CD8-positive, alpha-beta memory T cell (primary cell): ENCODE measurements at places on chromosomes 4 and X.

DNA sequence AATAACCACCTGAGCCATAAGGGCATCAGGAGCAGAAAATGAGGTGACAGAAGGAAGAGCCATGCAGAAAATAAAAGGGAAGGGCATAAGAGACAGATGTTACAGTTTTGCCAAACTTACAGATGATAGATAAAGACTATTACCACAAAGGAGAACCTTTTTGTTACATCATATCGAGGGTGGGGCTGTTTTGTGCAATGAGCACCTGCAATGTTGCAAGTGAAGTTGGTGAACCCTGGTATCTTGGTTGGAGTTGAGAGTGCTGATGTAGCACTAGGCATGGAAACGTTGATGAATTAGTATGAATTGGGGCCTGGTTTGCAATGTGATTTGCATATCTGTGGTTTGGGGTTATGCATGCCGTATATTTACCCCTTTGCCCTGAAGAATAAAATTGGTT, 119.8 kb upstream of the TEX13D start:
- DNase-seq = peak; percentile 26
- H3K36me3 ChIP-seq = no peaks in the 10 kb centered on the region
- H3K4me3 ChIP-seq = no peak overlapping the region

- DNase-seq = no peak
- H3K27me3 ChIP-seq = no peaks in the 10 kb centered on the region
- H3K4me1 ChIP-seq = no peaks in the 10 kb centered on the region
- H3K36me3 ChIP-seq = no peaks in the 10 kb centered on the region
- H3K4me3 ChIP-seq = no peak overlapping the region
- H3K27ac ChIP-seq = no peak overlapping the region
Observed at GRCh38 chrX:19388741-19389140, 45.0 kb downstream of the PDHA1 start.

GRCh38 chrX:153244767-153245166, 65.7 kb downstream of the MAGEA1 start:
- H3K4me1 ChIP-seq = no peaks in the 10 kb centered on the region
- H3K36me3 ChIP-seq = no peaks in the 10 kb centered on the region
- DNase-seq = no peak
- no peaks in the 10 kb centered on the region for H3K27me3 ChIP-seq
- H3K4me3 ChIP-seq = no peak overlapping the region

DNA sequence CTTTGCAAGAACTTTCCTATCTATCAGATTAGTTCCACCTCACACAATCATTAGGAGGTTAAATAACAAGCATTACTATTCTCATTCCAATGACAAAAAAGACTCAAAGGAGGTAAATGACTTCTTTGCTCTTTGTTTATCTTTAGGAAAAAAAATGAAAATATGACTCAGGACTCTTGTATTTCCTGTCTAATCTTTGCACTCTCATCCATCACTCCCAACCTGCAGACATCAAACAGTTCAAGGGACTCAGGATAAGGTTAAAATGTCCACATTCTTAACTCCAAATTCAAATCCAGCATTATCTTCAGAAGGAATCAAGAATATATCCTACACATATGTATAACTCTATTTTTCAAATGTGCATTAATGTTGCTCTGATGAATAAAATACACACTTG, 139.6 kb downstream of the UNC5C start:
- H3K27ac ChIP-seq = no peak overlapping the region
- H3K27me3 ChIP-seq = no peaks in the 10 kb centered on the region
- no peak for DNase-seq
- H3K4me1 ChIP-seq = no peaks in the 10 kb centered on the region
- H3K4me3 ChIP-seq = no peak overlapping the region

- H3K4me3 ChIP-seq = no peak overlapping the region
- H3K27ac ChIP-seq = no peak overlapping the region
- no peaks in the 10 kb centered on the region for H3K27me3 ChIP-seq
- DNase-seq = no peak
Observed at GRCh38 chrX:55783723-55784122, 66.2 kb downstream of the RRAGB start.

DNA sequence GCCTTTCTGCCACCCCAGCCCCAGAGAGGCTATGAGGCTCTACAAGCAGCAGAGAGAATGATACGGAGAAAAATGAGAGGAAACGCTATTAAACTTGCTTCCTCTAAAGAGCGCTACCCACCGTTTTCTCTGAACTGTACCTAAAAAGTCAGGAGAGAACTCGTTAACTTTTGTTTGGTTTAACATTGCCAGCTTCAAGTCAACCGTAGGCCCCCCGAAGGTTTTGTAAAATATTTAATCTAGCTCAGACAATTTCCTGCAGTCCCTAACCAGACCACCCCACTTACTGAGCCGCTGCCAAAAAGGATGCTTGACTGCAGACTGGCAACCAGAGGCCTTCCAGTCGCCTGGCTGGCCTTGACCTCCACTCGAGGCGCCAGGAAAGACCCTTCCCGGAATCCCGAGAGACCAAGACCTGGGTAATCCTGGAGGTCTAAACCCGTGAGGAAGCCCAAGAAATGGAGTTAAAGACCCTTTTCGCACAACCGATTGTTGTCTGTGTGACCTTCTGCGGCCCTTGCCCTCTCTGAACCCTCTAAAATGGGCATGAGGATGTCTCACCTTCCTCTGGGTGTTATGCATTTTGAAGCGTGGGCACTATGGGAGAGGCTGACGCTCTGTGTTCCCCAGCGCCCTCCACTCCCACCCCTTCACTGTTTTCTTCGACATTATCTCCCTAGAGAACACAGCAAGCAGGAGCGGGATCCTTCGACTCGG, 86.3 kb downstream of the BCOR start:
- H3K4me1 ChIP-seq = peaks cover 10% of the 10 kb centered on the region
- H3K27ac ChIP-seq = no peak overlapping the region
- H3K4me3 ChIP-seq = no peak overlapping the region
- H3K27me3 ChIP-seq = no peaks in the 10 kb centered on the region

DNA sequence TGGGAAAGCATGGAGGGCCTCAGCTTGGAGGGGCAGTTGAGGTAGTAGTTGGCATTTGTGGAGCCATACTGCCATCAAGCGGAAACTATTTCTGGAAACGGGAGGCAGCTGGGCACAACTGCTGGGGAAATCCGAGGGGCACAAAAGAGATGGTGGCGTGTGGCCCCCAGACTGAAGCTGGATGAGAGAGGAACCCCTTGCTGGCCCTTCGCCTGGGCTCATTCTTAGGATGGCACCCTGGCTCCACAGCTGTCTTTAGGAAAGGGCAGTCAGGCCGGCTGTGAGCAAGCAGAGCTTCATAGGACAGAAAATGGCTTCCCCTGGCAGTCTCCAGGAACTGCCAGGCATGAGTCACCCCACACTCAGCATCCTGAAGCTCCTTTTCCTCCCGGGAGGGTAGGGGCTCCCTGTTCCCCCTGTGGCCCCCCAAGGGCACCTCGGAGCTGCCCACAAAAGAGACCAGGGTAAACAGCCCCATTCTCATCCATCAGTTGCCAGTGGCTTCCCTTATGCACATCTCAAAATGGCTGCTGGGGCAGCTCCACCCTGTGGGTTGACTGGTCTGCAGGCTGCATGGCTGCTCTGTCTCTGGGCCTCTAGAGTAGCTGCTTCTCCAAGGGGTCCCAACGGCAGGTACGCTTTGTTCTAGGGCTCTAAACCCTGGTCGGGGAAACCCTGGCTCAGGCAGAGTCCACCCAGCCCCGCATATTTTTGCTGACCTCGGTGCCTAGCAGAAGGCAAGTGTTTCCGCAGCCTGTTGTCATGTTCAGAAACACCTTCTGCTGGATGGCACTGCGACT, 64.7 kb downstream of the NBDY start:
- H3K4me1 ChIP-seq = peaks cover 14% of the 10 kb centered on the region
- H3K36me3 ChIP-seq = no peaks in the 10 kb centered on the region
- no peak overlapping the region for H3K27ac ChIP-seq

- no peak overlapping the region for H3K4me3 ChIP-seq
- H3K27ac ChIP-seq = no peak overlapping the region
- H3K27me3 ChIP-seq = no peaks in the 10 kb centered on the region
- DNase-seq = no peak
Observed at GRCh38 chr4:10715135-10715534, 30.6 kb upstream of the CLNK start.

- peaks cover 13% of the 10 kb centered on the region for H3K27me3 ChIP-seq
- H3K4me3 ChIP-seq = no peak overlapping the region
- no peak for DNase-seq
- H3K4me1 ChIP-seq = peaks cover 5% of the 10 kb centered on the region
- no peaks in the 10 kb centered on the region for H3K36me3 ChIP-seq
- H3K27ac ChIP-seq = no peak overlapping the region
Observed at GRCh38 chr4:3484057-3484973, 21.2 kb downstream of the DOK7 start.

- no peaks in the 10 kb centered on the region for H3K27me3 ChIP-seq
- no peak overlapping the region for H3K4me3 ChIP-seq
- H3K4me1 ChIP-seq = no peaks in the 10 kb centered on the region
- DNase-seq = no peak
- H3K27ac ChIP-seq = no peak overlapping the region
- H3K36me3 ChIP-seq = no peaks in the 10 kb centered on the region
Observed at GRCh38 chr4:126701756-126702155, 931.0 kb upstream of the INTU start.

DNA sequence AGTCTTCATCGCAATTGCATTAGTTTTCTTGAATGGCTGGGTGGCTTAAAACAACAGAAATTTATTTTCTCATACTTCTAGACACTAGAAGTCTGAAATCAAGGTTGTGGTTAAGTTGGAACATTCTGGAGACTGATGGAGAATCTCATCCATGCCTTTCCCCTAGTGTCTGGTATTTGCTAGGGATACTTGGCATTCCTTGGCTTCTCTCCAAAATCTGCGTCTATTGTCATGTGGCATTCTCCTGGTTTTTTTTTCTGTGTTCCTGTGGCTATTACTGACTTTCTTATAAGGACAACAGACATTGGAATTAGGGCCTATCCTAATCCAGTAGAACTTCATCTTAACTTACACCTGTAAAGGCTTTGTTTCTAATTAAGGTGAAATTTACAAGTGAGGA, 272.8 kb upstream of the EPHA5 start:
- H3K27me3 ChIP-seq = no peaks in the 10 kb centered on the region
- H3K4me1 ChIP-seq = no peaks in the 10 kb centered on the region
- H3K4me3 ChIP-seq = no peak overlapping the region
- no peak overlapping the region for H3K27ac ChIP-seq
- no peaks in the 10 kb centered on the region for H3K36me3 ChIP-seq

DNA sequence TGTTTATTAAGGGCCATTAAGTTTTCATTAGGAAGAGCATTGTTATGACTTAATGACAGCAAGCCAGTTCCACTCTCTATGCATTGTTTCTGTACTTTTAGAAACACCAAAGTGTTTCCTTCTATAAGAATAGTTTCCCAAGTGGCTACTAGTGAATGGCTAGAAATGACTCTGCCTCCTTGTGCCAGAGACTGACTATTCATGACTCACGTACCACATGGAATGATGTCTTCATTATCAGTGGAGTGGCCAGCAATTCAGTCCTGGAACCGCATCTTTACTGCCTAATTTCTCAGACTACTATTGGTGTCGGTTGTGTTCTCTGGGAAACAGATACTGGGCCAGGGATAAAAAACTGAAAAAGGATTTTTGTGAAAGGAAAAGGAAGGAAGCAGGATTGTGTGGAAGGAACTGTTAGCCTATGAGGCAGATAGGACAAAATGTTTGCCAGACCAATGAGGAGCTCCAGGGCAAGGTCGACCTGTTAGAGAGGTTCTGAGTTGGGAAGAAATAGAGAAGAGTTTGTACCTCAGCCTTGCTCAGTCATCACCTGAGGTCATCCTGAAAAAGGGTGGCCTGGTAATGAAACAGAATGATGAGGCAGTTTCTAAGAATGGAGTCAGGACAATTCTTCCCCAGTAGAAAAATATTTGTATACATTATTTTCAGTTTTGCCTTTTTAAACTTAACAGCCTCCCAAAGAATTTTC, 218.6 kb downstream of the SPCS3 start:
- no peak overlapping the region for H3K4me3 ChIP-seq
- H3K27me3 ChIP-seq = no peaks in the 10 kb centered on the region
- H3K27ac ChIP-seq = no peak overlapping the region
- no peaks in the 10 kb centered on the region for H3K36me3 ChIP-seq

- H3K27me3 ChIP-seq = no peaks in the 10 kb centered on the region
- no peaks in the 10 kb centered on the region for H3K4me1 ChIP-seq
- H3K36me3 ChIP-seq = no peaks in the 10 kb centered on the region
- H3K4me3 ChIP-seq = peak overlapping the region; percentile 31
- peak; percentile 5 for DNase-seq
- no peak overlapping the region for H3K27ac ChIP-seq
Observed at GRCh38 chr4:108512615-108513505, 107.5 kb upstream of the RPL34 start.

DNA sequence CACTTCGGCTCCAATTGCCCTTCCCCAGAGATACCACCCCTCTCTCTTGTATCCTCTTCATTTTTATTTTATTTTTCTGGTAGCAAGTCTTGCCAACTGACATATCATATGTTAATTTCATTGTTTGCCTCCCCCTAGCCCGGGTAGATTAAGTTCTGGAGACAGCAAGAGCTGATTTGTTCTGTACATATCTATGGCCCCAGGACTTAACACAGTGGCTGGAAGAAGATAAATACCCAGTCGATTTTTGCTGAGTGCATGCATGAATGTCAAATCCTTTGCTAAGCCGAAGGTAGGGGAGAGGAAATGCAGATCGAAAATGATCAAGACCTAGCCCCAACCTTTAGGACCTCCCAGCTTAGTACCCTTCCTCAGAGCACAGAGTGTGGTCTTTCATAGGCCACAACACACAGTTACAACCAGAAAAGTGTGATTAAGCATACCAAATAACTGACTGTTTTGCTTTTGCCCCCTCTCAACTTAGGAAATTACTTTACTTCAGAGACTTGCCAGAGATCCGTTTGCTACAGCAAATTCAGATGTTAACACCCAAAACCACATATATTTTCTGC, 58.7 kb upstream of the KLF3 start:
- peak overlapping the region; percentile 2 for H3K27ac ChIP-seq
- H3K4me1 ChIP-seq = peaks cover 19% of the 10 kb centered on the region
- H3K4me3 ChIP-seq = no peak overlapping the region
- no peak for DNase-seq
- H3K36me3 ChIP-seq = no peaks in the 10 kb centered on the region

DNA sequence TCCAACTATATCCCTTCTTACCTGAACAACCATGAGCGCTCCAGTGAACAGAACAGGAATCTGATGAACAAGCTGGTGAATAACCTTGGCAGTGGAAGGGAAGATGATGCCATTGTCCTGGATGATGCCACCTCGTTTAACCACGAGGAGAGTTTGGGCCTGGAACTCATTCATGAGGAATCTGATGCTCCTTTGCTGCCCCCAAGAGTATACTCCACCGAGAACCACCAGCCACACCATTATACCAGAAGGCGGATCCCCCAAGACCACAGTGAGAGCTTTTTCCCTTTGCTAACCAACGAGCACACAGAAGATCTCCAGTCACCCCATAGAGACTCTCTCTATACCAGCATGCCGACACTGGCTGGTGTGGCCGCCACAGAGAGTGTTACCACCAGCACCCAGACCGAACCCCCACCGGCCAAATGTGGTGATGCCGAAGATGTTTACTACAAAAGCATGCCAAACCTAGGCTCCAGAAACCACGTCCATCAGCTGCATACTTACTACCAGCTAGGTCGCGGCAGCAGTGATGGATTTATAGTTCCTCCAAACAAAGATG, 870.2 kb downstream of the ADGRL3 start:
- H3K4me3 ChIP-seq = no peak overlapping the region
- H3K4me1 ChIP-seq = no peaks in the 10 kb centered on the region
- H3K27me3 ChIP-seq = no peaks in the 10 kb centered on the region
- H3K27ac ChIP-seq = no peak overlapping the region
- no peak for DNase-seq
